Right kidney (tissue), 9 donors: ENCODE measurements at places on chromosomes 3 and 15.
A peak's percentile ranks its signal among the peaks of the same experiment; 100 is the strongest.

- DNase-seq, result no peak
These were observed 74.5 kb downstream of the NSUN3 start for GRCh38 chr3:94137377-94137776.

- DNase-seq, result peak; percentile 1
These were observed 422.2 kb downstream of the GBE1 start for GRCh38 chr3:81339040-81339845.

- DNase-seq, result no peak
These were observed 121.0 kb downstream of the SLMAP start for GRCh38 chr3:57877116-57877515.

GRCh38 chr3:129609591-129610182 lies 3.2 kb upstream of the PLXND1 start:
- DNase-seq, result no peak

GRCh38 chr3:105829871-105830622 lies 38.8 kb downstream of the CBLB start:
- no peak for DNase-seq

GRCh38 chr3:144583871-144584270 lies 612.2 kb downstream of the DIPK2A start:
- DNase-seq, result no peak

GRCh38 chr3:35800960-35801459 lies 161.7 kb downstream of the ARPP21 start:
- no peak for DNase-seq

DNA sequence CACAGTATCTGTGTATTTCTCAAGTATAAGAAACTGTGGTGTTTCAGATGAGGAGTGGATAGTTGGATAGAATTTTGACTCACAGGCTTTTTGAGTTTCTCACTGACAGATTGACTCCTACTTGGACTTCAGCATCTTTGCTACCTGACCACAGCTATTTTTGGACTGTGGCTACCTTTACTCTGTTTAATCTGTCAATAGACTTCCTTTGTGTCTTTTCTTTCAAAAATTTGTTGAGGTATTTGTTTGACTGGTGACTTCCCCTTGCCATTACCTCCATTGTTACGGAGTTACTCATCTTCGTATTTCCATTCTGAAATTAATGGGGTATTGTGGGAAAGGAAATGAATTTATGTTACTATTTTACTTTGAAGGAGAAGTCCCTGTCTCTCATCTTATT lies 123.8 kb downstream of the AGBL1 start:
- no peak for DNase-seq

GRCh38 chr3:25567388-25567787 lies 97.3 kb downstream of the TOP2B start:
- DNase-seq, result no peak

DNA sequence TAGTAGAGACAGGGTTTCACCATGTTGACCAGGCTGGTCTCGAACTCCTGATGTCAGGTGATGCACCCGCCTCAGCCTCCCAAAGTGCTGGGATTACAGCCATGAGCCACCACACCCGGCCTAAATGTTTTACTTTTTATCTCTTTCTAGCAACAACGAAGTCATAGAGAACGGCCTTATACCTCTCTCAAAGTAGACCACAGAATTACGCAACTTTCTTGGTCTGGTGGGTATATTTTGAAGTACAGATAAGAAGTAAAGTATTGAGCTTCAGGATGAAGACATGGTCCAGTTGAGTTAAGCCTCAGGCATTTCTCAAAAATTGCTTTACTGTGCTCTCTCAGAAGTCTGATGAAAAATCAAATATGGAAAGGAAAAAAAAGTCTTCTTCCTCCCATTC lies 30.6 kb downstream of the FAM240A start:
- DNase-seq, result no peak

GRCh38 chr15:61651267-61651666 lies 409.0 kb downstream of the VPS13C start:
- DNase-seq, result no peak

- DNase-seq, result no peak
These were observed 255.1 kb downstream of the EPHA3 start for GRCh38 chr3:89362496-89362895.

- no peak for DNase-seq
These were observed 11.3 kb upstream of the XRN1 start for GRCh38 chr3:142459096-142459495.

DNA sequence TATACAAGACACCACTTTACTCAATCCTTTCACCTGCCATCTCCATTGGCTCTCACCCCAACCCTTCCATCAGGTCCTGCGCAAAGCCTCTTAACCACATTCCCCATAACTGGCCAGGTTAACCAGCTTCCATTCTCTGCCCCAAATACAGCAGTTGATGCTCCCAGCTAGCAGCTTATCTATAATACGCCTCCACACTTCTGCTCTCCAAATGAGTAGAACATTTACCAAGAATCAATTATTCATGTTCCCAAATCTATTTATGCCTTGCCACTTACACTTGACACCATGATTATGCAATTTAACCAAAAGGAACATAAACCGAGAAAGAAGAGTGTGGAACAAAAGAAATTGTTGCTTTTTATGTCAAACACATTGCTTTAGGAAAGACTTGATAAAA lies 103.7 kb upstream of the TPM1 start:
- DNase-seq, result no peak

DNA sequence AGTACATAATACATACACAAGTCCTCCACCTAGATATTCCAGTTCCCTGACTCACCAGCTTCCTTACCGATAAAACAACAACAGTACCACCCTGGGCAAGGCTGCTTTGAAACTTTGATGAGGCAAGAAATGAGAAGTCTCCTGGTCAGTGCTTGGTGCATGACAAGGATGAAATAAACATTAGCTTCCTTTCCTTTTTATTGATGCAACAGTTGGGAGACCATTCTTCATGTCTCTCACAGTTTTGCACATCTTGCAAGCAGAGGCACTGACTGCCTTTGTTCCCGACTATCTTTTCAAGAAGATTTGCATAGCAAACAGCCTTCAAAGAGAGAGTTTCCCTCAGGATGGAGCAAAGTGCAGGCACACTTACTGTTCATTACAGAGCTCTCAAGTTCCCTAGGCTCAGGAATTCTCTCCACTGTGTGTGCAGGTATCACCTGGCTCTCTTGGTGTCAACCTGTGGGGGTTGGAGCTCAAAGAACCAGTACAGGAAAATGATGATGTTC lies 65.2 kb downstream of the MYLK start:
- DNase-seq, result no peak

DNA sequence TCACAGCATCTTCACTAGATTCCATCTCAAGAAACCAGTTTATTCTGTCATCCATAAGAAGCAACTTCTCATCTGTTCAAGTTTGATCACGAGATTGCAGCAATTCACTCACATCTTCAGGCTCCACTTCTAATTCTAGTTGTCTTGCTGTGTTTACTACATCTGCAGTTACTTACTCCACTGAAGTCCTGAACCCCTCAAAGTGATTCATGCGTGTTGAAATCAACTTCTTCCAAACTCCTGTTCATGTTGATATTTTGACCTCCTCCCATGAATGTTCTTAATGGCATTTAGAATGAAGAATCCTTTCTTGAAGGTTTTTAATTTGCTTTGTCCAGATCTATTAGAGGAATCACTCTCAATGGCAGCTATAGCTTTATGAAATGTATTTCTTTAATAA lies 287.6 kb upstream of the TBL1XR1 start:
- DNase-seq, result no peak

DNA sequence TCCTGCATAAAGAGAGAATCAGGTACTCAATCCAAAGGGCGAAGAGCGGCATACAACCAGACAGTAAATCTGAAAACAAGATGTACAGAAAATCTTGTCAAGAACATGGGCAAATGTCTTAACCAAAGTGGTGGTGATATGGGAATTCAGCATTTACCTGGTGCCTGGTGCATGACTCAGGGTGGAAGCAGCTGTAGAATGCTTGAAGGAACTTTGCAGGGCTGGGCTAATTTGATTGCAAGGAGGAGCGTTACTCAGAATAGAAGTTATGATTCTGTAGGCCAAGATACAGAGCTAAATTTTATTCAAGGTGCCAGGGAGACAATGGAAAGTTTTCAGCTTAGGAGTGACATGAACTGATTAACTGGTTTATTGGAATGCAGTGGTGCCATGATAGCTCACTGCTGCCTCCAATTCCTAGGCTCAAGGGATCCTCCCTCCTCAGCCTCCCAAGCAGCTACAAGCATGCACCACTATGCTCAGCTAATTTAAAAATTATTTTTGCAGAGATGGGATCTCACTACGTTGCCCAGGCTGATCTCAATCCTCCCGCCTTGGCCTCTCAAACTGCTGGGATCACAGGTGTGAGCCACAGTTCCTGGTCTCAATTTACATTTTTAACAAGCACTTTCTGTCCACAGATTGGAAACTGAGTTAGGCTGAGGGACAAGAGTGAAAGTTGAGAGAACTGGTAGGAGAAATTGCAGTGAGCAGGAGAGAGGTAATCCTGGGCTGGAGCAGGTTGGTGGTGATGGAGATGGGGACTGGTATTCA lies 91.5 kb upstream of the TBC1D5 start:
- no peak for DNase-seq

DNA sequence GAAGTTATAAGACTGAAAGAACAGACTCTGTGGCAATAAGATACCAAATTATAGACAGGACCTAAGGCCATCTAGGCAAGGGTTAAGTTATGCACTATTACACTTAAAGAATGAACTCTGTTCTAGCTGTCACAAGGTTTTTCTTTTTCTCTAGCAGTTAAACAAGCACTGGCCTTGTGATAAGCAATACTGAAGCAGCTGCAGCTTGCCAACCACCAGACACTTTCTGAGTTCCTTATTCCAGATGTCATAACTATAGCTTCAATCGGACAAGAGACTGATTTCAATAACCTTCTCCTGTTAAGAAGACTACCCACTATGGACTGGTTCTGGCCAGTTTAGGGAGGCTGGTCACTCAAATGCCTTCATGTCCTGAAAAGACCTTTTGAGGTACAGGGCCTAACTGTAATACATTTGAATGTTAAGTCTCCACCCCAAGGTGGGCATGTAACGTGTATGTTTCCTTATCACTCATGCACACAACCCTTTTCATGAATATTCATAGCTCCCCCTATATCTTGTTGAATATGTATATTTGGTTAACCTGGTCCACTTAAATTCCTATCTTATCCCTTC lies 85.8 kb downstream of the CFAP20DC start:
- no peak for DNase-seq

DNA sequence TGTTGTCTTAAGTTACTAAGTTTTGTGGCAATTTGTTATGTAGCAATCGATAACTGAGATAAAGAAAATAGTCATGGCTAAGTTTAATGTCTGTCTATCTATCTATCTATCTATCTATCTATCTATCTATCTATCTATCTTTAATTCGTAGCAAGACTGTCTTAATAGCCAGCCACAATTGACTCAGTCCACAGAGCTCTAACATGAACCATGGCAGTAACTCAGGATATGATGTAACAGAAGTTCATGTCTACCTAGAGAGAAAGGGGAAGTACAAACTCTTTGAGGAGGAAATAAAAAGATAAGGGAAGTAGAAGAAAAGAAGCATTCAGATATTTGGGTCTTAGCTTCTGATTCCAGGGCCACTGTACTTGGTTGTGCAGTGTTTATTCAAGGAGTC lies 61.5 kb upstream of the FNDC3B start:
- DNase-seq, result no peak

DNA sequence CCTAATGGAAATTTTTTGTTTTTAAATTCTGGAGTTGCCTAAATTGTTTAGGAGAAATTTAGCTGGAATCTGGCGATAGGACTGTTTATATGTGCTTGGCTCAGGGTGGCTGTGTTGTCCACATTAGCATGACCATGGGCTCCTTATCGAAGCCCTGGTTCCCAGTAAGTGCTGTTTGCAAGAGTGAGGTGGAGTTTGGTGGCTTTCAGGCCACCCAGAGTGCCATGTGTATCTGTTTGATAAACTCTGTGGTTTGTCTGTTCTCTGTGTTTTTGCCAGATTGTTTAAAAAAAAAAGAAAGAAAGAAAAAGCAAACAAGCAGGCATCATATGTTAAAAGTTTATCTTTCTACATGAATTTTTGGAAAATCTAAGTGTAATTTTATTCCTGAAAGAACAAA lies 51.5 kb downstream of the PLCL2 start:
- DNase-seq, result no peak

DNA sequence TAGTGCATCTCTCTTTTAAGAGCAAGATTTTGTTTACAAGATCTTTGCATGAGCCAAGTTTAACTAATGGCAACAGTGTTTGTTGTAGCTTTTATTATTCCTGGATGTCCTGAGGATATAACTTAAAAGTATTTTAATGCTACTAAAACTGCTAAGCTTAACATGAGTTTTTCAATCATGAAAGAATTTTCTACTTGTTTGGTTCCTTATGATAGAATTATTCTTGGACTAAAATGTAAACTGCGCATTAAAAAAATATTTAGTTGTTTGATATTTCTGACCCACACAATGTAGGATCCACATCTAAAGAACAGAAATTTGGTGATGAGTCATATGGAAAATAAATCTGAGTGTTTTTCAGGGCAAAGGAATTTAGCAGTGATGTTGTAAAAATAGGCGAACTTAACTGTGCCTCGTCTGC lies 70.8 kb downstream of the RAP2B start:
- DNase-seq, result no peak

DNA sequence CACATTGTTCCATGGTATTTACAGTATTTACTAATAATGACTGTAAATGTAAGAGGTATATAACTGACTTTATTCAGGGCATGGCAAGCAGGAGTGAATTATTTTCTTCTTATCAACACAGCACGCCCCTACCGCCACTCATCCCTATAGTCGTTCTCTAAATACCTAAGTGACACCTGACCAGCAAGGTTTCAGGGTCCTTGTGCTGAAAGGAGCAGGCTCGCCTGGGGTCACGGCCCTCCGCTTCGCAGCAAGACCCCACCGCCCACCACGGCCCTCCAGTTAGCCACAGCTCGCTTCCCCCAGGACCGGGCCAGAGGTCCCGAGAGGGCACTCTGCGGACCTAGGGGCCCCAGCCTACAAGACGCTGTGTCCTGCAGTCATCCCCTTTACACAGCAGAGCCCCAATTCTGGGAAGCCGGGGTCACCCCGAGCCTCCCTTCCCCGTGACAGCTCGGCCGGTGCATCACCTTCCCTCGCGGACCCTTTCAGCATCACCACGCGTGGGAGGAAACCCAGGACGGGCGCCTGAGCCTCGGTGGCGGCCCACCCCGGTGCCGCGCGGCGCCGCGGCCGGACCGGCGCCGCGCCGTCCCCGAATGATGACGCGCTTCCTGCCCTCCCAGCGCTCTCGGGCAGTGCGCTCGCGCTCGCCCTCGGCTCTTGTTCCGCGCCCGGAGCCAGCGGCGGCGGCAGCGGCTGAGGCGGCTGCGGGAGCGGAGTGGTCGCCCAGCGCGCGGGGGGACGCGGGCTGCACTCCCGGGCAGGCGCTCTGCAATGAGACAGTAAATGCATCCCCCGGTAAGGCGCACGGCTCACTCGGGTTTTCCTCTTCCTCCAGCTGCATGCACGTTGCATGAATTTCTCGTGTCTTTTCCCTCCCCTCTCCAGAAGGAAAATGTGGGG lies 225.1 kb upstream of the C2CD4B start:
- DNase-seq, result peak; percentile 95

GRCh38 chr15:94023531-94023930 lies 207.8 kb upstream of the MCTP2 start:
- no peak for DNase-seq

DNA sequence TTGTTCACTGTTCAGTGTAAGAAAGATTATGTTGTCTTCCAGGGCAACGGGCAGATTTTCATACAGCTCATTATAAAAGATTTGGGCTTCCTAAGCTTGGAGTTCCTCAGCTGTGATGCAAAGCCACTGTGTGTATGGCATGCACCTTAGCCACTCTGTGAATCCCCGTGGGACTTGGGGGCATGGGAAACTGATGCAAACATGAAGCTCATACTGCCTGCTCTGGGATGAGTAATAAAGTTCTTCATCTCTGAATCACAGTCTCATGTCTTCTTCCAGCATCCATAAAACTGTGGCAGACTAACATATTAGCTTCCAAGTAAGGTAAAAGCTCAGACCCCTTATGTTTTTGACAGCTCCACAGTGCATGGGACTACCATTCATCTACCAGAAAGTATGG lies 154.3 kb upstream of the RORA start:
- no peak for DNase-seq
